ENCODE measurements at places on chromosomes 7 and 10. TPM values are rescaled to one million over a fixed set of nuclear protein-coding genes. Genes with fewer than 3 reads are reported as not detected.

GRCh38 chr10:63227207-63227895 lies 94.2 kb downstream of the NRBF2 start:
- H3K27me3 ChIP-seq = no peaks in the 10 kb centered on the region
- no peak overlapping the region for H3K27ac ChIP-seq
- H3K4me3 ChIP-seq = no peak overlapping the region
- DNase-seq = no peak
- no peaks in the 10 kb centered on the region for H3K36me3 ChIP-seq
- peaks cover 5% of the 10 kb centered on the region for H3K4me1 ChIP-seq

ZNF518A gene
- polyA plus RNA-seq = 15.8 TPM

ITIH5 gene
- 1.8 TPM for polyA plus RNA-seq

DNA sequence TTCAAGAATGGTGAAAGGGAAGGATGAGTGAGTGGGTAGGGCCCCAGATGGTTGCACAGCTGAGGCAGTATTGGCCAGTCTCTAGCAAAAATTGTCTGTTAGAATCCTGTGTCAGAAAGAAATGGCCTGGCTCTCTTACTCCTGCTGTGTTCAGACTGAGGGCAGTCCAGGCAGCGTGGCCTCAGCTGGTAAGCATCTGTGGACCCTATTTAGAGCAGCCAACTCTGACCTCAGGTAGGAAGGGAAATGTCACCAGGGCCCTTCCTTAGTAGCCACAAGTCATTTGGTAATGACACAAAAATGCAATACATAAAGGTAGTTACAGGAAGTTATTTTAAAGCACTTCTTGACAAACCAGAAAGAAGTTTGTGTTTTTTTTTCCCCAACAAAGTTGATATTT lies 1194.7 kb downstream of the CNTNAP2 start:
- H3K4me3 ChIP-seq = no peak overlapping the region
- no peaks in the 10 kb centered on the region for H3K36me3 ChIP-seq
- DNase-seq = no peak
- H3K27ac ChIP-seq = no peak overlapping the region
- no peaks in the 10 kb centered on the region for H3K4me1 ChIP-seq

- H3K4me3 ChIP-seq = no peak overlapping the region
- H3K36me3 ChIP-seq = no peaks in the 10 kb centered on the region
- H3K27ac ChIP-seq = no peak overlapping the region
Observed at GRCh38 chr10:104054430-104054829, 31.2 kb downstream of the COL17A1 start.

MYH16 gene
- polyA plus RNA-seq = 0.09 TPM

DNA sequence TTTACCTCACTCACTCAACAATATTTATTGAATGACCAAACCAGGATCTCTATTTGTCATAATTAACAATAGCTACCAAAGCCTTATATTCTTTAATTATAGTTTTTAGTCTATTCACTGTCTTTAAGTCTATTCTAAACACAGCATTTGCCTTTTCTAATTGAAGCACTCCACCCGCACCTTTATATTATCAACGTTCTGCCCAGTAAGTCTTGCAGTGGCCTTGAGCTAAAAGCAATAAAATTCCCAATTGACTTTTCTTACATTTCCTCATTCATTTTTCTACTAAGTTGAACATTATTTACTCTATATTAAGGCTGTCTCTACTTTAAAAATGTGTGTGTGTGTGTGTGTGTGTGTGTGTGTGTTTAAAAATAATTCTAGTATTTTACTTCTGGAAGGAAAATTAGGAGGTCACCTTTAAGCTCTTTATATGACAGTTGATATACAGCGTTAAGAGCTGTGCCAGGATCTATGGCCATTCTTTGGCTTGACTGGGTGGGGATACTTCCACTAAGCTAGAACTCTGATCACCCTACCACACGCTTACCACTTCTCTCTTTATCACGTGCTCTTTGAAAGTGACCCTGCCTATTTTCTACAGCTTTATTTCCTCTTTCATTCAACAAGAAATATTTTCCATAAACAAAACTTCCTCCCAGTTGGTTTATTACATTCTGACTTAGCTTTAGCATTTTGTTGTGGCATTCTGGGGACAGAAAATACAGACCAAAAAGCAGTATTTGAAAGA lies 8.8 kb downstream of the PAPSS2 start:
- no peak for DNase-seq
- no peaks in the 10 kb centered on the region for H3K27me3 ChIP-seq

- no peak overlapping the region for H3K4me3 ChIP-seq
- no peaks in the 10 kb centered on the region for H3K36me3 ChIP-seq
- H3K27me3 ChIP-seq = no peaks in the 10 kb centered on the region
- DNase-seq = no peak
- H3K27ac ChIP-seq = no peak overlapping the region
Observed at GRCh38 chr7:12323415-12323814, 80.2 kb downstream of the VWDE start.

DNA sequence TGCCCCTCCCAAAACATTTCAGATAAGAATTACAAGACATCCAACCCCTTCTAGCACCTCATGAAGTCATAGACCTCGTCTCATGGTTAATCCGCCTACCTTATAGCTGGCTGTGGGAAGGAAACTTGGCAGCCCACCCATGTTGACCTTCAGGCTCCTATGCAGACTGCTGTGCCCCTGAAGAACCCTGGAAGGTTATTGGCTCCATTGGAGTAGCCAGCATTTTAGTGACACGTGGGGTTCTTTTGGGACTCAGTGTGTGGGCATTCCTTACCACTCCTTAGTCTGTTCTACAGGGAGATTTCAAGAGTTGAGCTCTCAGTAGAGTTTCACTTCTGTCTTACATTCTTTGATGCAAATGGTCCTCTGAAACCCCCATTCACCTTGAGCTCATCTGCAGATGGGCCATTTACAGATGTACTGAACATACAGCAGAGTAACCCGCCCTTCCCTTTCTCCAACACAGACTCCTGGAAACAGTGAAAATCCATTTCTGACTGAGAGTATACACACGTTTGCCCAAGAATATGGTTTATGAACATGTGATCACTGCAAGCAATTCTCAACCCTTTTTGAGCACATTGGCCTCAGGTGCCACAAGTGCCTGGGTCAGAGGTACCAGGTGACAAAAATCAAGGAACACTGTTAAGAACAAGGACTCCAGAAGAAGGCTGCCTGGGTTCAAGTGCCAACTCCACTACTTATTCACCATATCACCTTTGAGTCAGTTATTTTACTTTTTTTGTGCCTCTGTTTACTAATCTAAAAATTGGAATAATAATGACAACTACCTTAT lies 54.0 kb upstream of the HECW1 start:
- H3K4me3 ChIP-seq = no peak overlapping the region
- no peaks in the 10 kb centered on the region for H3K4me1 ChIP-seq
- H3K36me3 ChIP-seq = no peaks in the 10 kb centered on the region
- H3K27ac ChIP-seq = no peak overlapping the region
- H3K27me3 ChIP-seq = no peaks in the 10 kb centered on the region

- H3K27ac ChIP-seq = no peak overlapping the region
- H3K27me3 ChIP-seq = peaks cover 4% of the 10 kb centered on the region
- H3K4me1 ChIP-seq = no peaks in the 10 kb centered on the region
- H3K36me3 ChIP-seq = no peaks in the 10 kb centered on the region
Observed at GRCh38 chr7:155123413-155123812, 53.3 kb downstream of the HTR5A start.

- H3K4me3 ChIP-seq = no peak overlapping the region
- no peaks in the 10 kb centered on the region for H3K4me1 ChIP-seq
- DNase-seq = no peak
- no peak overlapping the region for H3K27ac ChIP-seq
- H3K27me3 ChIP-seq = no peaks in the 10 kb centered on the region
Observed at GRCh38 chr7:78993341-78993740, 460.1 kb downstream of the MAGI2 start.

GRCh38 chr7:7969306-7970236 lies 975 bp downstream of the GLCCI1 start:
- peak overlapping the region; percentile 99 for H3K27ac ChIP-seq
- peak; percentile 53 for DNase-seq
- peak overlapping the region; percentile 82 for H3K4me3 ChIP-seq
- H3K27me3 ChIP-seq = no peaks in the 10 kb centered on the region
- H3K36me3 ChIP-seq = no peaks in the 10 kb centered on the region

CYP26A1 gene
- 7.8 TPM for polyA plus RNA-seq

DNA sequence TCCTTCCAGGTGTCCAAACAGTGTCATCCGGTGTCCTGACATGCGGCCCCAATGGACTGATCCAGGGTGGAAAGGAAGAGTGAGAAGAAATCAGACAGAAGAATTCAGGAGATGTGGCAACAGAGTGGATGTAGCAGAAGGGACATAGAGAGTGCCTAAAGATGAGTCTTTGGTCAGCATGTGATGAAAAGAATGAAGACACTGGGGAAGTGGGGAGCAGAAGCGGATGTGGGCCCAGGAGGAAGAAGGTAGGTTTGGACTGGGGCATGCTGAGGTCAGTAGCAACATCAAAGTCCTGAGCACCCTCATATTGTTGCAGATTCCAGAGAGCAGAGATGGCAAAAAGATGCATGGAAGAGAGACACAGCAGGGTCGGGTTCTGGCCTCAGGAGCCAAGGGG lies 71.8 kb upstream of the STEAP1B start:
- no peak overlapping the region for H3K4me3 ChIP-seq
- no peak overlapping the region for H3K27ac ChIP-seq
- no peak for DNase-seq
- no peaks in the 10 kb centered on the region for H3K27me3 ChIP-seq

- no peaks in the 10 kb centered on the region for H3K27me3 ChIP-seq
- no peaks in the 10 kb centered on the region for H3K4me1 ChIP-seq
- no peak for DNase-seq
- no peaks in the 10 kb centered on the region for H3K36me3 ChIP-seq
- no peak overlapping the region for H3K4me3 ChIP-seq
- no peak overlapping the region for H3K27ac ChIP-seq
Observed at GRCh38 chr7:94662548-94662947, 6.6 kb upstream of the SGCE start.

UPK3B gene
- polyA plus RNA-seq = 2.1 TPM

THNSL1 gene
- 3.5 TPM for polyA plus RNA-seq

DNA sequence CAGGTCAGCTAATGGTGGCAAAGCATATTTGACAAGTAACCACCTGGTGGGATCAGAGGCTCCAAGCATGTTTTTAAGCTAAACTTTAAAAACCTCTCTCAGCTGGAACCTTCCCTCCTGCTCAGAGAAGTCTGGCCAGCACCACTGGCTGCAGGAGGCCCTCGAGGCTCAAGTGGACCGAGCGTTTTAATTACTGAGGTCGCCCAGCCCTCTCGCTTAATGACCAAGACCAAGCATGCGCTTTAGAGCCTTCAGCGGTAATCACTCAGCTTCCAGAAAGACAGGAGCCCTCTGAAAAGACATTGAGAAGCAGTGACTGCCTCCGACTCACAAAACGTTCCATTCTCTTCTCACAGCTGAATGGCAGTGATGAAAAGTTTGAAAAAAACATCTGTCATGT lies 383.4 kb upstream of the ADARB2 start:
- no peak for DNase-seq
- no peaks in the 10 kb centered on the region for H3K4me1 ChIP-seq
- no peaks in the 10 kb centered on the region for H3K27me3 ChIP-seq
- H3K36me3 ChIP-seq = no peaks in the 10 kb centered on the region

- H3K27me3 ChIP-seq = no peaks in the 10 kb centered on the region
- no peak overlapping the region for H3K4me3 ChIP-seq
- no peak overlapping the region for H3K27ac ChIP-seq
- DNase-seq = no peak
Observed at GRCh38 chr7:26664274-26664673, 200.1 kb downstream of the SKAP2 start.

GPR37 gene
- polyA plus RNA-seq = 1.1 TPM

DNA sequence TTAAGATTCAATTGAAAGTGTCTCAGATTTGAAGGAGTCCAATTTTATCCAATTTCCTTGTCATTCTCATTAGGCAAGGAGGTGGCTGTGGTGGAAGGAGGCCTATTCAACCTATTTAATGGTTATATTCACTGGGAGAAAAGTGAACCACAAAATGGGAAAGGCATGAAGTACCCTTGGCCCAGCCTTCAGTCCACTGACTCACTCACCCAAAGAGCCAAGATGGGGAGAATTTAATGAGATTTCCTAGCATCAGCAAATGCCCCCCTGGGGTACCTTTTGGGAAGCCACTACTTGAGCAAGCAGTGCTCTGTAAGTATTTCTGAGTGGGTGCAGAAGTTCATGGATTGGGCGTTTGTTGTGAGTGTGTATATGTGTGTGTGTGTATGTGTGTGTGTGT lies 144.1 kb downstream of the NRP1 start:
- H3K4me1 ChIP-seq = no peaks in the 10 kb centered on the region
- no peak overlapping the region for H3K4me3 ChIP-seq
- H3K27me3 ChIP-seq = no peaks in the 10 kb centered on the region
- no peak for DNase-seq
- H3K36me3 ChIP-seq = no peaks in the 10 kb centered on the region
- H3K27ac ChIP-seq = no peak overlapping the region

- no peak overlapping the region for H3K4me3 ChIP-seq
- H3K27ac ChIP-seq = no peak overlapping the region
- H3K27me3 ChIP-seq = no peaks in the 10 kb centered on the region
- no peaks in the 10 kb centered on the region for H3K4me1 ChIP-seq
- H3K36me3 ChIP-seq = no peaks in the 10 kb centered on the region
Observed at GRCh38 chr7:43260980-43261878, 148.8 kb downstream of the HECW1 start.

DNA sequence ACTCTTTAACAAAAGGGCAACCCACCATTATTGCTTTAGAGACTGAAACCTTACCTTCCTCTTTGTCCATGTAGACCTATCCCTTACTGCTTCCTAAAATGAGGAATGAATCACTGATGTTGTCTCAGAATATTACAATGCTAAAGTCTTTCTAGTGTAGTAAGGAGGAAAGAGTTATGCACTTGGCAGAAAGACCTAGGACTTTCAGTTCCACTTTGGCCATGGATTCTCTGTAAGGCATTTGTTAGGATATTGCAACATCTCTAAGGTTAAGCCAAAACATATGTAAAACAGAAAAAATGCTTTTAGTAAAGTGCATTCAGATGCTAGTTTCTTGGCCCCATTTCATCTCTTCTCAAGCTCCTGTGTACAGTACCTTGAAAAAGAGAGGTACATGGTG lies 230.9 kb downstream of the PARD3 start:
- H3K36me3 ChIP-seq = no peaks in the 10 kb centered on the region
- no peak overlapping the region for H3K4me3 ChIP-seq
- no peaks in the 10 kb centered on the region for H3K4me1 ChIP-seq

- H3K4me3 ChIP-seq = no peak overlapping the region
- peaks cover 11% of the 10 kb centered on the region for H3K27me3 ChIP-seq
- no peaks in the 10 kb centered on the region for H3K4me1 ChIP-seq
- no peak overlapping the region for H3K27ac ChIP-seq
- no peak for DNase-seq
- H3K36me3 ChIP-seq = no peaks in the 10 kb centered on the region
Observed at GRCh38 chr7:151905766-151906165, 28.9 kb upstream of the PRKAG2 start.

TOMM7 gene
- polyA plus RNA-seq = 377 TPM

- no peak for DNase-seq
- H3K4me1 ChIP-seq = no peaks in the 10 kb centered on the region
- no peak overlapping the region for H3K4me3 ChIP-seq
- H3K27me3 ChIP-seq = peaks cover 11% of the 10 kb centered on the region
Observed at GRCh38 chr7:143355450-143356385, 6.8 kb downstream of the FAM131B start.

DNA sequence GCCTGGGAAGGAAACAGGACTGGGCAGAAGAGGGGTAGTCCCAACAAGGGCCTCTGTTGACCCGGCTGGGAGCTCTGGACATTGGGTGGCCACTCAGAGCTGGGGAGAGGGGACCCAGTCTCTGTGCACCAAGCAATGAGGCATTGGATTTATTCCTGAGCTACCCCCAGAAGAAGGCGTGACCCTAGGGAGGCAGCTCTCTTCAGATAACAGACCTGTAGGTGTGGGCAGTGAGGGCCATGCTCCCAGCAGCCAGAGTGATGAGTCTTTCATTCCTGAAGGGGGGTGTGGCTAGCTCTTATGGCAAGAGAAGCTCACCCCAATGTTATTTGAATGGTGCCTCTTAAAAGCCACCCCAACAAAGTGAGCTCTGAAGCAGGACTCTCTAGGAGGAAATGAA lies 20.4 kb downstream of the TEX36 start:
- no peaks in the 10 kb centered on the region for H3K27me3 ChIP-seq
- no peak for DNase-seq
- H3K36me3 ChIP-seq = no peaks in the 10 kb centered on the region
- H3K4me1 ChIP-seq = no peaks in the 10 kb centered on the region
- H3K4me3 ChIP-seq = no peak overlapping the region
